ENCODE measurements at places on chromosomes 2 and 18.
A peak's percentile ranks its signal among the peaks of the same experiment; 100 is the strongest.

- no peak for DNase-seq
Observed at GRCh38 chr18:9708434-9709303, 568 bp downstream of the RAB31 start.

GRCh38 chr2:85302121-85302520 is 25.7 kb downstream of the TGOLN2 start:
- no peak for DNase-seq

DNA sequence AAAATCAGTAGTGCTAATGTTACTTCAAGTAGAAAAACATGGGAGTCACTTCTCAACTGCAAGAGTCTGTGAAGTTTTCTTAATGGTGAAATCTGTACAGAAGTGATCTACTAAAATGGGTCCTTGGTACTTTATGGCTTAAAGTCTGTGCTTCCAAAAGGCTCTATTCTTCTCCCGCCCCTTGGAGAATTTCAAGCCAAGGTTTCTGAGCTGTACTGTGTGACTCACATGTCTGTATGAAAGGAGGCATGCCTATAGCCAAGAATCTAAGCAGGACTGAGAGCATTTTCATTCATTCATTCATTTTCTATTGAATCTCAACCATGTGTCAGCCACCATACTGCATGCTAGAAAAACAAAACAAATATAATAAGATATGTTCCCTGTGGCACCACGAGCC is 19.8 kb upstream of the DDX18 start:
- no peak for DNase-seq

GRCh38 chr18:54717673-54718407 is 110.4 kb upstream of the RAB27B start:
- peak; percentile 29 for DNase-seq

- peak; percentile 81 for DNase-seq
Observed at GRCh38 chr2:136117909-136118818, at the start of gene CXCR4. Gene CXCR4 (minus strand): TSS chr2:136118149. CDS start chr2:136118060, 89 bp downstream.

GRCh38 chr18:57640749-57641148 is 19.1 kb upstream of the NARS1 start:
- no peak for DNase-seq

DNA sequence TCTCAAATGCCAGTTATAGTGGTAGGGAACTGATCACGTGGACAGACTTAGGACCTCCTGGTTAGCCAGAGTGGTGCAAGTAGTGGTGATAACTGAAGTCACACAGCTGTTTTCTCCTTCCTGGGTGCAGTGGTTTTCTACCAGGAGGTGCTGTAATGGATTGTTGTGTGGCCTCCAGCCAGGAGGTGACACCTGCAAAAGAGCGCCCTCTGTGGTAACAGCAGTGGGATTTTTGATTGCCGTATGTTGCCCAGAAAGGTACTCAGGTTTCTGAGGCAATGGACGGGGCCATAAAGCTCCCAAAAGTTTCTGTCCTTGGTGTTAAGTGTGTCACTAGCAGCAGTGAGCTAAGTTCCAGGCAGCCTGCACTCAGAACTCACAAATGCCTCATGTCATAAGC is 1358.1 kb upstream of the DDX18 start:
- DNase-seq = no peak

GRCh38 chr2:176454893-176455815 is 185.9 kb downstream of the MTX2 start:
- peak; percentile 70 for DNase-seq

DNA sequence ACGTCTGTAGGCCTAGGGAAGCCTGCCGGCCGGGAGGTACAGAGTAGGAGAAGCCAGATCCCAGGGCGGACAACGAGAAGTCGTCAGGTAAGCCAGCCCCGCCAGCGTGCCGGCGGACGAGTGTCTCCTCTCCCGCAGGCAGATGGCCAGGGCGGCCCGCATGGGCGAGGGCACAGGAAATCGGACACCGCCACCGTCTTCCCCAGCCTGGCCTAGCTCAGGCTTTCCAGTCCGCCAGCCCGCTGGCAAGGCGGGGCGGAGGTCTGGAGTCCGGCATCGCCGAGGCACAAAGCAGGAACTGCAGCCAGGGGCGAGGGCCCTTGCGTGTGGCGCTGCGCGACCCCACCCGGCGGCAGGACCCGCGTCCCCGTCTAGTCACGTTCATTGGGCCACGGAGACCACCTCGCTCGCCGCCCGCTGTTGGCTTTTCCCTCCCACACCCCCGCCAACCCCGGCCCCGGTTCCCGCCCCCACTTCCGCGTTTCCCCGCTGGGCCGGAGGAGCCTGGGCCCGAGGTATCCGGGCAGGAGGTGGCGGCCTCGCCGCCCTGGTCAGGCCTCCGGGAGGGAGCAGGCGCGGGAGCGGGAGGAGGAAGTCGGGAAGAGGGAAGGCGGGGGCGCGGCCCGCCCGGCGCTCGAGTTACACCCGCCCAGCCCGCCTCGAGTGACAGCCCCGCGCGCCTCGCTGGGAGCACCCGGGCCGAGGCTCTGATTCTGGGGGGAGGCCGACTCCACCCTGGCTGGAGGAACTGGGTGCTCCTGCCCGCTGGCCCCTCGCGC is at the start of gene GPD2:
TSS of gene GPD2 (plus strand) at position 662 of the 779 bp plus-strand sequence. CDS start 39,727 bp downstream, outside the sequence.
- peak; percentile 51 for DNase-seq

DNA sequence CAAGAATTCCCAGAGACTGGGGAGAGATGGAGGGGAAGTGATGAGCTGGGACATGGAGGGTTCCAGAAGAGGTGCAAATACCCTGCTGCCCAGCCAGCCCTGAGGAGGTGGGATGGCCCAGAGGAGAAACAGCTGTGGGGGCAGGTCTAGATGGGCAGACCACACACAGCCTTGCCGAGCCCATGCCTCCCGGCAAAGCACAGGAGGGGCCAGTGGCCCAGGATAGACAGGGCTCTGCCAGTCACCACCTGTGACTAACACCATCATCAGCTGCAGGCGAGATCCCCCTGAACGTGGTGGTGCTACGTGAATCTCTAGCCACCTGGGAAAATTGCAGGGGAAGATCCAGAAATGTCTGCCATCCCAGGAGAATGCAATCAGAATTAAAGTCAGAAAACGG is 39.4 kb downstream of the SCTR start:
- no peak for DNase-seq

- no peak for DNase-seq
Observed at GRCh38 chr2:10407432-10407831, 40.7 kb downstream of the ODC1 start.

GRCh38 chr18:39835303-39836030 is 2119.6 kb upstream of the PIK3C3 start:
- DNase-seq = no peak

GRCh38 chr2:69251943-69252342 is 135.1 kb downstream of the GFPT1 start:
- DNase-seq = no peak

DNA sequence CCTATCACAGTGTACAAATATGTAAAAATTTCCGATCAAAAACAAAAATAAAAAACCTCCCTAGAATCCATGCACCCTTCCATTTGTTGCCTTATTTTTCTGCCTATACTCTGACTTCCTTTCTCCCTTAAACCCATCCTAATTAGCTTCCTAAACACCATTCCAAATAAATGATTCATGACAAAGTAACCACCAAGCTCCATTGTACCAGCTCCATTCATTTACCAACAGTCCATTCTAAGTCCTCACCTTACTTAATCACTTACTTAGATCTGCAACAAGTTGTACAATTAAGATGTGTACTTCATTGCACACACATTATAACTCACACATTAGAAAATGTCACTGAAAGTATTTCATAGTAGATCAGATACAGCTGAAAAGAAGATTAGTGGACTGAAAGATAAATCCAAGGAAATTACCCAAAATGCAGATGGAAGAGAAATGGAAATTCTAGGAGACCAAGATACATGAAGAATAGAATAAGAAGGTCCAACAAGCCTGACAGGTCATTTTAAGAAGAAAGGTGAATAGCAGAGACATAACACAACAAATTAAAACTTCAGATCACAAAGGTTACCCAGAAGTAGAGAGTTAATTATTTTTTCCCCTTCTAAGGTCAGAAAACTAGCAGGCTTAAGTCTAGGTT is 154.6 kb downstream of the DYM start:
- no peak for DNase-seq

DNA sequence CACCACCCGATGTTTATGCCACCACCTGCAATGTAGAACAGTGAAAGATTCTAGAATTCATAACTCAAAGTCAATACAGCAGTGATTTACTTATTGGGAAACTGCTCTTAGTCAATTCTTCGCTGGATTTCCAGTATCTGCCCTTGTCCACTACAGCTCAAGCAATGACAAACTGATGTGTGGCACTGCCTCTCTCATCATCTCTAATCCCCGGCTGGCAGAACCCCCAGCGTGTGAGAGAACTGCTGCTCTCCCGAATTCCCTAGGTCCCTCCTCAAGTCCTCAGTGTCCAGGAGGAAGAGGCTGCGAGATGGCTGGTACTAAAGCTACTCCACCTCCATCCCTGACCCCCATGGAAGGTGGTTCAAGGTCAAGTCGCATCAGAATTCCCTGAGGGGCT is 1.6 kb downstream of the TXNL4A start:
- DNase-seq = no peak

DNA sequence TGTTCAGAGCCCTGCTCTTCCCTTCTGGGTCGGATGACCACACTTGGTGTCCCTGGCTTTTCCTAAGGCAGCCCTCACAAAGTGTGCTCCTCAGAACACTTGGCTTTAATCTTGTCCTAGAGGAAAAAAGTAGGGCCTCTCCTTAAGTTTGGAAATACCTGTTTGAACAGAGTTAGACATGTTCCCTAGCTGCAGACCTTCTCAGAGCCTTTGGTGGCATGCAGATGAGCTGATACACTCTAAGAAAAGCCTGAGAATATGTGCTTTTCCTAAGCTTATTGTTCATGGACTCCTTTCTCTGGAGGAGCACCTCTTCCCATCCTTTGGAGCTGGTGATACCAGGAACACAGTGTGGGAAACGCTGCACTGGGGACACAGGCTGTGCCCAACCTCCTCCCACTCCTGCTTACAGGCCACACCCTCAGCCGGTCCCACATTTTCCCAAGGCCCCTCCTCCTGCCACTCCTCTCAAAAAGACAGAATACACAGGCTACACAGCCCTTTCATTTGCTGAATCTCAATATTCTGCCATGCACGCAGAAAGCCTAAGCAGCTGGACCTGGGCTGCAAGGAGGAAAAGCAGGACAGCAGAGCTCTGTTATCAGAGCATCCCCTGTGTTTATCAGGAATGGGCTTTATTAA is 443.6 kb downstream of the NBAS start:
- DNase-seq = no peak

DNA sequence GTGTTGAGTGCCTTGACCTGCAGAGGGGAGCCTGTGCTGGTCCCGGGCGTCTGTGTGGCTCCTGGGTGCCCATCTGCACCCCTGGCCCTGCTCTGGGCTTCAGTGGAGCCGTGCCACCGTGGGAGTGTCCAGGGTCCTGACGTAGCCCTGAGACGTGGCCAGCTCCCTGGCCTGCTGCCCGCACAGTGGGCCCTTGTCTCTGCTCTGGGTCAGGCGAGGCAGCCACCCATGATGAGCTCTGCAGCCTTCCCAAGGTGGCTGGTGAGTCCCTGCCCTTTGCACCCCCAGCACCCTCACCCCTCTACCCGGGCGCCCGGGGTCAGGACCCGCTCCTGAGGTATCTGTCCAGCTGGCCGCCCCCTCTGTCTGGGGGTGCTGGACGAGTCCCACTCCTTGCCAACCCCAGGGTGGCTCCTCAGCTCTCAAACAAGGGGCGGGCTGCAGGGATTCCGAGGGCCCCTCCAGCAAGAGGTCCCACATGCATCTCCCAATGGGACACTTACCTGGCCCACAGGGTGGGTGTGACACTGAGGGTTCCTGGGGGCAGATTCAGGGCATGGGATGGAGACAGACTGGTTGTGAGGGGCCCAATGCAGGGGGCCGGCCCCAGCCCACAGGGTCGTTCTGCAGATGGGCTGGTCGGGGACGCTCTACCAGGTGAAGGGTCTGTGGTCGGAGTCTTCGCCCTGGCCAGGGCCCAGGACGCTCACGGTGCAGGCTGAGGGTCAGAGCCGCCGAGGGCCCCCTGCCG is 2.4 kb downstream of the NEU4 start:
- no peak for DNase-seq

DNA sequence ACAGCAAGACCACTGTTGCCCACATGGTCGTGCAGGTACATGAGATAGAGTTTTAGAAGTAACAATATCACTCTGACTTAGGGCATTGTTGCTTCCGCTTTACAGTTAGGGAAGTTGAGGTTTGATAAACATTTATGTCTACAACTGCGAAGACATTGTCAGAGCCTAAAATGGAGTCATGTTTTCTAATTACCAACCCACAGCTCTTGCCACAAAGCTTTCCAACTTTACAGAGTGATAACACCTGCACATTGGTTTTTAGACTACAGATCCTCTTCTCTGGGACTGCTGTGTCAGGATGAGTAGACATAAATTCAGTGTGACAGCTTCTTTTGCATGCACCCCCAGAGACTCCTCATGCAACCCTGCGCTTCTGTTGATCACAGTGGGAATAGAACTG is 119.0 kb downstream of the FEZ2 start:
- DNase-seq = no peak

All from activated T-cell treated with anti-CD3 and anti-CD28 coated beads for 48 hours (primary cell).